ENCODE measurements at places on chromosomes 3 and 15.
A peak's percentile ranks its signal among the peaks of the same experiment; 100 is the strongest.

- no peak for DNase-seq
- no peak overlapping the region for H3K4me3 ChIP-seq
- no peaks in the 10 kb centered on the region for H3K27me3 ChIP-seq
- no peaks in the 10 kb centered on the region for H3K36me3 ChIP-seq
- H3K4me1 ChIP-seq, result no peaks in the 10 kb centered on the region
Measured at GRCh38 chr3:115758076-115758763, 134.9 kb downstream of the GAP43 start.

DNA sequence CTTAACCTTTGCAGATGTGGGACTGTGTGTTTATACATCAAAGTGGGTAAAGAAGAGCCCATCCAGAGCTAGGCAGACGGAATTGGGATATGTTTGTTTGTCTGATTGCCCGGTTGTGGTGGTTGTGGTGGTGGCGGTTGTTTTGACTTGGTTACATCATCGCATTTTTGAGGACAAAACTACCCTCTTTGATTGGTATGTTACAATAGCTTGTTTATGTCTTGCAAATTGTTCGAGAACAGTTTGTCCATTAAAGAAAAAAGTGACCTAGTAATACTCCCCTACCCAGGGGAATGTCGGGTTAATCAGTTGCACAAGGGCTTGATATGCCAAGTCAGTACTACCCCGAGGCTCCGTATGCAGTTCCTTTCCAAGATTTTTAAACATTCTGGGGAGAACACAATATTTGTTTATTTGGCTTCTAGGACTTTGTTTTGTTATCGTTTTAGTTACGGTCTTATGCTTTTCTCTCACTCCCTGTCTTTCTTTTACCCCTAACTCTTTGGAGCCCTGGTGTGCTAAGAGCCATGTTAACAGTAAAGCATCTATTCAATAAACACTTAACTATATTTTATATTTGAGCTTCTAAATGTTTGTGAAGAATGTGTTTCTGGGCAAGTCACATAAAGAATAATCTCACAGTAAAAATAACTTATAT lies 315.4 kb downstream of the LPP start:
- no peaks in the 10 kb centered on the region for H3K4me1 ChIP-seq
- DNase-seq, result no peak
- H3K36me3 ChIP-seq, result no peaks in the 10 kb centered on the region
- no peak overlapping the region for H3K4me3 ChIP-seq

GRCh38 chr3:136753326-136753939 lies 1.3 kb upstream of the STAG1 start:
- peak overlapping the region; percentile 87 for H3K4me3 ChIP-seq
- no peaks in the 10 kb centered on the region for H3K36me3 ChIP-seq
- peaks cover 6% of the 10 kb centered on the region for H3K4me1 ChIP-seq
- no peak for DNase-seq
- no peaks in the 10 kb centered on the region for H3K27me3 ChIP-seq

- DNase-seq, result no peak
- H3K4me1 ChIP-seq, result peaks cover 6% of the 10 kb centered on the region
- H3K4me3 ChIP-seq, result no peak overlapping the region
- H3K27ac ChIP-seq, result no peak overlapping the region
Measured at GRCh38 chr3:194064380-194065332, 71.3 kb upstream of the HES1 start.

DNA sequence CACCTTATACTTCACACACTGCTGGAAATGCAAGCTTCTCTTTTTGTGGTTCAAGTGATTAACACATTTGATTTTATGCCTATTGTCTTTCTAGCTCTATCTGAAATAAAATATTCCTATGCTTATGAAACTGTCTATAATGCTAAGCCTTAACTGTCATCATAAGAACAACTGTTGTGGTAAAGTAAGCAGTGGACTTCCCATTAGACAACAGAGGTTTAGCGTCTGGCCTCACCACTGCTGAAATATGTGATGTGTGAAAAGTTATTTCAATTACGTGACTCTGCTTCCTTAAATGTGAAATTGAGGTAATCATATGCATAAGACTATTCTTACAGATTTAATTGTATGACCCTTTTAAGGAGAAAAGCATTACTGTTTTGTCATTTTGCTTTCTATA lies 140.2 kb upstream of the LYSMD4 start:
- peaks cover 19% of the 10 kb centered on the region for H3K27me3 ChIP-seq
- no peak overlapping the region for H3K27ac ChIP-seq
- no peaks in the 10 kb centered on the region for H3K36me3 ChIP-seq
- no peak overlapping the region for H3K4me3 ChIP-seq
- DNase-seq, result no peak

- H3K4me1 ChIP-seq, result no peaks in the 10 kb centered on the region
- no peak overlapping the region for H3K4me3 ChIP-seq
- peaks cover 44% of the 10 kb centered on the region for H3K36me3 ChIP-seq
- H3K27me3 ChIP-seq, result no peaks in the 10 kb centered on the region
- DNase-seq, result no peak
- peak overlapping the region; percentile 17 for H3K27ac ChIP-seq
Measured at GRCh38 chr3:195876297-195877064, 31.9 kb downstream of the TNK2 start.

DNA sequence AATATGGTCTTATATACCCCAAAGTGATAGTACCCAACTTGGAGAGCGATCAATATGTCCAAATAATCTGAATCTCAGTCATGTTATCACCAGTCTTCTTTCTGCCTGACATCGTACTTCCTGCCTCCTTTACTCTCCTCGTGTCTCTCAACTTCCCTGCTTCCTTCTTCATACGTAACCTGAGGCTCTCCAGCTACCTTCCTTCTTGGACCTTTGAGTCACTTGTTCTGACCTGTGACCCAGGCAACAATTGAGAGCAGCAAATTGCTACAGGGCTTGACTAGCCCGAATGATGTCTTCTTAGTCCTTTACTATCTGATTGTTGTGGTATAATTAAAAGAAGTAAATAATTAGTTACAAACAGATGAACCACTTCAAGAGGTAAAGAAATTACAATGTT lies 145.9 kb upstream of the MBNL1 start:
- peak overlapping the region; percentile 94 for H3K27ac ChIP-seq
- no peaks in the 10 kb centered on the region for H3K36me3 ChIP-seq
- H3K4me1 ChIP-seq, result peaks cover 38% of the 10 kb centered on the region
- DNase-seq, result no peak
- H3K4me3 ChIP-seq, result no peak overlapping the region

DNA sequence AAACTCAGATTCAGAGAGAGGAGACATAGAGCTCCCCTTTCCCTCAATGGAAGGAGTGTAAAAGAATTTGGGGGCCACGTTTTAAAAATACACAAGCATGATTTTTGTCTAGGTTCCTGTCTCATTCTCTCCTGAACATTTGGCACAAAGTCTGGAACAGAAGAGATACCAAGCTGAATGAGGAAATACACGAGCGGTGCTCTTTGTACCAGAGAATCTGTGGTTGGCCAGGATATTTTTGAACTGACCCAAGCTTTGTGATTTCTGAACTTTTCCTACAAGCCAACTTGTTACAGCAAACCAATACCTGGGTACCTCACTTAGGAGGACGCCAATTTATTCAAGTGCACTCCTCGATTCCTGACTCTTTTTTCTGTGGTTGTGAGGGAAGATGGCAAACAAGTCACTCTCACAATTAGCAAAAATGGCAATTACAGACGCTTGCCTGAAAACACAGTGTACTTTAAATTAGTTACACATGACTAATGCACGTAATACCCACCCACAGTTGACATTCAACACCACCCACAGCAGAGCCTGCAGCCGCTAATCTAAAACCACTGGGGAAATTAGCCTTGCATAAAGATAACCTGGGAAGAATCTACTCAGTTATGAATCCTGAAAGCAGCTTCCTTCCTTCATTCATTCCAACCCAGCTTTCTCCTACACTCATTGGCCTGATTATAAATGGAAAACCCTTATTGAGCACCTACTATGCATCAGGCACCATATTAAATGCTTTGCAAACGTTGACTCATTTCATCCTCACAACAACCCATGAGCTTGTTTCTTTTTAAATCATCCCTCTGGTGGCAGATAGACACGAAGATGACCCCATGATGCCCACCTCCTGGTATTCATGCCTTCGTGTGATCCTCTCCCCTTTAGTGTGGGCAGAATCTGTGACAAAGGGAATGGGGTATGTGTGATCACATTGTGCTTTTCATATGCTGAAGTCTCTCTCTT lies 293.5 kb downstream of the KBTBD8 start:
- no peaks in the 10 kb centered on the region for H3K36me3 ChIP-seq
- no peak for DNase-seq
- no peak overlapping the region for H3K27ac ChIP-seq
- no peak overlapping the region for H3K4me3 ChIP-seq
- no peaks in the 10 kb centered on the region for H3K4me1 ChIP-seq
- H3K27me3 ChIP-seq, result no peaks in the 10 kb centered on the region

- H3K27me3 ChIP-seq, result no peaks in the 10 kb centered on the region
- no peaks in the 10 kb centered on the region for H3K4me1 ChIP-seq
- H3K27ac ChIP-seq, result no peak overlapping the region
- H3K4me3 ChIP-seq, result no peak overlapping the region
Measured at GRCh38 chr3:183967693-183968092, 50.0 kb downstream of the ABCC5 start.

DNA sequence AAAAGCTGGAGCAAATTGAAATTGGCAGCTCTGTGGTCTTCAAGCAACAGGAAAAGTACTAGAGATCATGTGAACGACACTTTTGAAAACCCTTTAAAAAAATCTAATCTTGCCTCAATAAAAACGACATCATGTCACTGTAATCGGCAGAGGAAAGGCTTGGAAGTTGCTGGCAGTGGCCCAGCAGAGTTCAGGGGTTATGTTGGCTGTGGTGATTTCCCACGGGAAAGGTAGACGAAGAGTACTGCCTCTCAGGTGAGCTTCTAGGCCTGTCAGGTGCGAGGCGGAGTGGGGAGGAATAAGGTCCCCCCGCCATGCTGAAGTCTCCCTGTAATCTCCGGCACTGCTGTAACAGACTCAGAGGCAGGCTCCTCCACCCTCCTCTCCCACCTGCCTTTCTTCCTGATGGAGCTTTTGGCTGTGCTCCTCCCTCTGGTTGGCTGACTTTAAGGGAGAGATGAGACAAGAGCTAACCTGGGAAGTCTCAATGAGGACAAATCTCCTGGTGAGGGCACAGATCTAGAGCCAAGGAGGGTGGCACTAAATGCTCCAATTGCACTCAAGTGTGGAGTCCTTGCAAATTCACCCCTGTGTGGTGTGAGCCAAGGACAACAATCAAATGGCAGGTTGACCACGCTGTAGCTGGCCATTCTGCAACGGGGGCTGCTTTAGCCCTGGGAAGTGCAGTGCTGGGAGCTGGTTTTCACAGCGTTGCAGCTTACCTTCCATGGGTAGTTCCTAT lies 18.7 kb upstream of the HES1 start:
- H3K36me3 ChIP-seq, result no peaks in the 10 kb centered on the region
- no peak for DNase-seq
- no peak overlapping the region for H3K27ac ChIP-seq
- H3K27me3 ChIP-seq, result no peaks in the 10 kb centered on the region
- peaks cover 16% of the 10 kb centered on the region for H3K4me1 ChIP-seq
- H3K4me3 ChIP-seq, result no peak overlapping the region

- peak overlapping the region; percentile 70 for H3K27ac ChIP-seq
- H3K4me1 ChIP-seq, result peaks cover 26% of the 10 kb centered on the region
- H3K36me3 ChIP-seq, result no peaks in the 10 kb centered on the region
- H3K4me3 ChIP-seq, result no peak overlapping the region
- no peak for DNase-seq
Measured at GRCh38 chr3:94158512-94158911, 95.7 kb downstream of the NSUN3 start.

GRCh38 chr3:171200052-171200749 lies 173.7 kb upstream of the SLC2A2 start:
- no peaks in the 10 kb centered on the region for H3K36me3 ChIP-seq
- peaks cover 13% of the 10 kb centered on the region for H3K4me1 ChIP-seq
- H3K4me3 ChIP-seq, result no peak overlapping the region

DNA sequence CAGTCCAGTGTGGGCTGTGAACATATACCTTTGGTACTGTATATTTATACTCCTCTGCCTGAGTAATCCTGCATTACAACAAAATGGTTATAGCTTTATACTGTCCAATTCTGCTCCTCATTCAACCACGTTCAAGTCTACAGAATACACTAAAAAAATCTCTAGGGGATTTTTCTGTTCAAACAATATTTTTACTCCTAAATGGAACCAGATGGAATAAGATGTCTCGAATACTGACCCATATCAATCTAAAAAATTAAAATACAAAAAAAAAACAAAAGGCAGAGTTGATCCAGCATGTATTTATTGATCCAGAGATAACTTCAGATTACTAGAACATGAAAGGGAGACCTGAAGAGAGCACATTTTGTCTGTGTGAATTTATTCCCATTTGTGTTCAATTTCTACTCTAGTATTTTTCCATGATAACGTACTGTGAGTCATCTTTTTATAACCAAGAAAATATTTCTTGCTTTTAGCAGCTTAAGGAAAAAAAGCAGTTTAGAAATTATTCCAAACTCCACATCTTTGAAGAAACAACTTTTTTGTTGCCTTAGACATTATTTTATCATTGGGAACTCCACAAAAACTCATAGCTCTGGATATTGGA lies 910.7 kb downstream of the TBL1XR1 start:
- H3K27me3 ChIP-seq, result no peaks in the 10 kb centered on the region
- H3K27ac ChIP-seq, result no peak overlapping the region
- no peak overlapping the region for H3K4me3 ChIP-seq
- no peaks in the 10 kb centered on the region for H3K36me3 ChIP-seq
- H3K4me1 ChIP-seq, result no peaks in the 10 kb centered on the region
- no peak for DNase-seq

- H3K36me3 ChIP-seq, result no peaks in the 10 kb centered on the region
- no peak overlapping the region for H3K4me3 ChIP-seq
- no peak for DNase-seq
- peak overlapping the region; percentile 84 for H3K27ac ChIP-seq
Measured at GRCh38 chr15:98002419-98002818, 41.9 kb downstream of the ARRDC4 start.

DNA sequence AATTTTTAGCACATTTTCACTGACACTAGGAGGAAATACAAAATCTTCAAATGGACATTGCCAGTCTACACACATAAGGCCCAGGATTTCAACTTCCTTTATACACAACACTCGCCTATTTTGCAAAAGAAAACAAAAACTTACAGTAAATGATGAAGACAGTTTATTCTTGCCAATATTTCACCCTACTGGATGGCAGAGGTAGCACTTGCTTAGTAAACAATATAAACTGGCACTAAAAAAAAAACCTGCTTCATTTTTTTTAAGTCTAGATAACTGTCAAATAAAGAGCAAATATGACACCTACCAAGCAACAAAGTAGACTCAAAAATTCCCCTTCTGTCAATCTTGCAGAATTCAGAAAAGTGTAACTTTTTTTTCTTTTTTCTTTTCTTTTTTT lies 204.0 kb downstream of the VPS13C start:
- no peak overlapping the region for H3K4me3 ChIP-seq
- no peaks in the 10 kb centered on the region for H3K27me3 ChIP-seq
- no peak overlapping the region for H3K27ac ChIP-seq
- no peaks in the 10 kb centered on the region for H3K4me1 ChIP-seq
- H3K36me3 ChIP-seq, result peaks cover 11% of the 10 kb centered on the region

DNA sequence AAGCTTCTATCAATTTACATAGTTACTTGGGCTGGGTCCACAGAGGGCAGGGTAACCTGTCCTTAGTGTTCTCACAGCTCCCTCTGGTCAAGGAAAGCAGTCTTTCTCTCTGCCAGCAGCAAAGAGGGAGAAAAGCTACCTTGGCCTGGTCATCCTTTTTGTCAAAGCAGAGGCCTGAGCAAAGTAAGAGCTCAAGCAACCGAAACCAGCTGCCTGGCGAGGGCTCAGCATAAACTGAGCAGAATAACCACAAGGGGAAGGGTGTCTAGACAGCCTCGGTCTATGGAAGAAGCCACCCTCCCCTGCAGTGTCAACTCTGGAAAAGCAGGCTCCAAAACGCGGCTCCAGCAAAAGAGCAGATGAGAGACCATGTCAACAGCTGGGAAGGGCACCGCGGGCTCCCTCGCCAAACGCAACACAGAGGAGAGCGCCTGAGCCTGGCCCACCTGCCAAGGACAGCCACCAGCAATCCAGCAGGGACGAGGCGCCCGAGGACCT lies 17.4 kb downstream of the LRIG1 start:
- H3K27me3 ChIP-seq, result no peaks in the 10 kb centered on the region
- no peak overlapping the region for H3K27ac ChIP-seq
- no peak for DNase-seq
- no peaks in the 10 kb centered on the region for H3K36me3 ChIP-seq

All from RWPE2 (cell line).